Stimulated activated CD4-positive, alpha-beta T cell treated with anti-CD3 and anti-CD28 coated beads, Interleukin-12 subunit alpha, Interleukin-12 subunit beta, amount 100 ng/mL, for 48 hours (primary cell): ENCODE measurements at places on chromosomes 7 and 10.
A peak's percentile ranks its signal among the peaks of the same experiment; 100 is the strongest.

GRCh38 chr10:98272656-98273055 lies 4.7 kb upstream of the LOXL4 start:
- DNase-seq: no peak

- no peak for DNase-seq
These were observed 210.5 kb upstream of the SP4 start for GRCh38 chr7:21217365-21217764.

- no peak for DNase-seq
These were observed 214.1 kb upstream of the FAM3C start for GRCh38 chr7:121610243-121610642.

- DNase-seq: no peak
These were observed 3.9 kb upstream of the BLVRA start for GRCh38 chr7:43754596-43754995.

- no peak for DNase-seq
These were observed 599.6 kb downstream of the INHBA start for GRCh38 chr7:41103331-41103730.

- DNase-seq: no peak
These were observed 274.7 kb upstream of the MTPN start for GRCh38 chr7:136251826-136252225.

DNA sequence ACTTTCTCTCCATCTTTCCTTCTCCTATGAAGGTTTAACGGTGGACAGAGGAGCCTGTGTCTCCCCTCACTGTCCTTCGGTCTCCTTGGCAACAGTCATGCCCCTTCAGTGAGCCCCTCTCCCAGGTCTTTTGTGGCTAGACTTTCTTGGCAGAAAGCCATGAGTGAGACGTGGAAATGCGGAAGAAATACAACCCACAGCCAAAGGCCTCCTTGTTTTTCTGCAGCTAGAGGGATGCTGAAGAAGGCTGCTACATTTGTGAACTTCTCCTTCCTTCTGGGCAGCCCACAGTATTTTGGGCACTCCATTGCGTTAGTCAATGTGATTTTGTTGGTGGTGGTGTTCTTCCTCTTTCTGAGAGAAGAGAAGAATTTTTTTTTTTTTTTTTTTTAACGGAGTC lies 333.7 kb upstream of the PODXL start:
- DNase-seq: no peak

DNA sequence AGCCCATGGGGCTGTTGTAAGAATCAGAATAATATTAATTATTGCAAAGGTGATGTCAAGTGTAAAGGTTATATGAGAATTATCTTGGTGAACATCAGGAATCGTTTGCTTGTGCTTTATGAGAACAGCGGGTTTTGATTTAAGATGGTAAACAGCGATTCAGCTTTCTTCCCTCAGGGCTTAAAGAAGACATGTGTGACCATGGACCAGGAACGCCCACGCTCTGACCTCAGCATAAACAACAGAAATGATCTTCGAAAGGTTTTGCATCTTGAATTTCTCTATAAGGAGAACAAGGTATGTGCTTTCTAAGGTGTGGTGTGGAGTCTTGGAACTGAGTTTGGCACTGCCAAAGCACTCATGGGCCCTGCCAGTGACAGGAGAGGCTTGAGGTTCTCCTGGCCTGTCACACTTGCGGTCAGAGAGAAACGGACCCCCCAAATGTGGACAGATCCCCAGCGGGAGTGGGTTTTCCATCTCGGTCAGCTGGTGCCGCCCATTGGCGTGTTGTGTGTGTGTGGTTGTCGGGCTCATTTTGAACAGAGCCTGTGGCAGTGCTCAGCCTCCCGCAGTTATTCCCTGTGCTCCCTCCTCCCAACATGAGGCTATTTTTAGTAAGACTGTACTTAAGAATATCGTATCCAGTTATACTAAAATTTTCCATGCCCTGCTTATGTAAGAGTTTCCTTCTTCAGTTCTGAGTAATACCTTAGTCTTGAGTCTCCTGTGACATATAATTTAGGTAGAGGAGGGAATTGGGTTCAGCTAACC lies 7.2 kb downstream of the MINDY4 start:
- no peak for DNase-seq

- no peak for DNase-seq
These were observed 26.9 kb upstream of the SORBS1 start for GRCh38 chr10:95588025-95588424.

GRCh38 chr7:100080907-100081534 lies 502 bp downstream of the ZNF3 start:
- no peak for DNase-seq

DNA sequence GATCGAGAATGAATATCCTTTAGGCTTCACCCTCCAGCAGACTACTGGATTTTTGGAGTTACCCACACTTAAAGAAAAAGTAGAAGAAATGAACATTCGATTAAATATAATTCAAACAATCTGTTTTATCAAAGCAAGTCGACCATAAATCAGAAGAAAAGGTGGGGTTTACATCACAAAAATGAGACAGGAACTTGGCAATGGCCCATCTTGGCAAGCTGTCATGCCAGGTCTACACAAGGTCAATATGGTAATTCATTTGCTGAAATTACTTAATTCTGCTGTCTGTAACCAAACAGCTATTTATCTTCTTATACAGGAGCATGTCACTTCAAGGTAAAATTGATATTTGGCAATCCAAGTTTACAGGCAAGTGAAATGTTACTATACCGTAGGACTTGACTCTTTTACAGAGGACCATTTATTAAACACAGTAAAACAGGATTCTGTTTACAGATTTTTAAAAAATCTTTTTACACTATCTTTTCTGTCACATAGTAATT lies 640.6 kb upstream of the NRP1 start:
- no peak for DNase-seq

- DNase-seq: no peak
These were observed 135.1 kb upstream of the GAD2 start for GRCh38 chr10:26081459-26081858.

DNA sequence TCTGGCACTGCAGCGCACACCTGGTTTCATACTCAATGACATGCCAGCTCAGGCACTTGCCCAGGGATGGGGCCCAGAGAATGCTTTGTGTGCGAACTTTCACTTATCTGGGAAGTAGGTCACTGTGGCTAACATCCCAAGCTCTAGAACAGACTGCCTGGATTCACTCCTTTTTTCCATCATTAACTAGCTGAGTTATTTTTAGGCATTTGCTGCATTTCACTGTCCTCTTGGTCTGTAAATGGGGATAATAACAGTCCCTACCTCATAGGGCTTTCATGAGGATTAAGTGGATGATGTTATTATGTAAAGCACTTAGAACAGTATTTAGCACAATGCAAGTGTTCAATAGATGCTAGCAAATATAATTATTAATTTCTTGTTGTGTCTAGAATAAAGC lies 98.7 kb upstream of the DOCK1 start:
- no peak for DNase-seq

- DNase-seq: no peak
These were observed 55.7 kb upstream of the AMPH start for GRCh38 chr7:38686888-38687287.

- no peak for DNase-seq
These were observed 103.3 kb downstream of the TPST1 start for GRCh38 chr7:66308411-66308810.

DNA sequence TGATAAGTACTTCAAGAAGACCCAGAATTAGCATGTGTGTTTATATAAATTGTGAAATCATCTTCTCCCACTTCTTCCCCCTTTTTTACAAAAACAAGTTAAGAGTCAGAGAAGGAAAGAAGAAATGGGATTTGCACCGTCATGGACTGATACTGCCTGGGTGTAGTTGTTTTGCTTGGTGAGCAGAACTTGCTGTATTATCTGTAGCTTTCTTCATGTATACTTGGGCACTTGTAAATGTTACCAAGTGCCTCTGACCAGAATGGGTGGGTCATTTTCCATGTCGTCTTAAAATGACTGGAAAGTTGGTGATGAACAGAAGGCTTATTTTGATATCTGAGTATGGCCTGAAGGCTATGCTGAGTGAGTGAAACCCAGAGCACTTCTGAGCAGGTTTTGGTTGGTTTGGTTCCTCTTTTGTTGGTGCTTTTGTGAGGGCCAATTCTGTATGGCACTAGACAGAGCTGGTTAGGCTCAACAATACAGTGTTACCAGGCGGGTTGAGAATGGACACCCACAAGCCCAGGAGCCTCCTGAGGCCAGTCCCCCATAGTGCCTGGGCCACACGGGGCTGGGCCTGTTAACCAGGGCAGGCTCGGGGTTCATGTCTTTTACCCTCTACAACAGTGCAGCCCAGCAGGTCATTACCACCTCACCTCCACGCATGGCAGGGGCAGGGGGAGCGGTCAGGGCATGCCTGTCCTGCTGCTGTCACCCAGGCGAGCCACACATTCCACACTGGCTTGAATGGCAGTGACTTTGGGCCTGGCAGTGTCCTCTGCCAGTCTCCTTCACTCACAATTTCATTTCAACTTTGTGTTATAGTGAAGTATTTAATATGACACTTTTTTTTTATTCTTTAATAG lies 115.1 kb downstream of the CCNY start:
- DNase-seq: no peak

DNA sequence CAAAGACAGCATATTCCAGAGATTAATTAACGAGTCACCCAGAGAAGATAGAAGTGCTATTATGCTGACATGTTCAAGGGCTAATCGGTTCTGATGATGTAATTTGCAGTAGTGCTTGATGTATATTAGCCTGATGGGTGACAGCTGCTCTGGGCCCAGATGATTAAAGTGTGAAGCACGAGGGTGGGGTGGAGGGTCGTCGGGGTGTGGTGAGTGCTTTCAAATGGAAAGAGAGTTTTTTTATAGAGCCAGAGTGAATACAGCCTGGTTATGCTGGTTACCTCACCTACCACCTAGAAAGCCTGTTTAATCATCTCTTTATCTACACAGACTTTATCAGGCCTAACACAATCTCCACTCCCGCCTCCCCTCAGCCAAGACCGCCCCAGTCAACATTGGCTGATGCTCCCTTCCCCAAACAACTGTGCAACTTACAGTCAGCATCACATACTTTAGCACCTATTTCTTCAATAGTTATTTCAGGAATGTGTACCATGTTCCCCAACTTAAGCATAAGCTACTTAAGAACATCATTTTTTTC lies 11.5 kb upstream of the STN1 start:
- no peak for DNase-seq

GRCh38 chr10:30188101-30188500 lies 128.7 kb upstream of the JCAD start:
- DNase-seq: no peak

DNA sequence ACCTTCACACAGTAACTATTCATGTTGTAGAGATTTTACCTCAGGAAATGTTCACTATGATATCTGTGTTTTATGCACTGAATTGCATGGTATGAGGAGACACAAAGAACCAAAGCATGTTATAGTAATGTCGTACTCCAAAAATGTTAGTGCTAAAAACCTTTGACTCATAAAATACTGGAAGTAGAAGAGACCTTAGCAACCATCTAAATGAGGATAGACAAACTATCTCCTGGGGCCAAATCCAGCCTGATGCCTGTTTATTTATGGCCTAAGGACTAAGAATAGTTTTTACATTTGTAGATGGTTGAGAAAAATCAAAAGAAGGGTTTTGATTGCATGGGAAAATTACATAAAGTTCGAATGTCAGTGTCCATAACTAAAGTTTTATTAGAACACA lies 535.1 kb downstream of the INHBA start:
- DNase-seq: no peak

DNA sequence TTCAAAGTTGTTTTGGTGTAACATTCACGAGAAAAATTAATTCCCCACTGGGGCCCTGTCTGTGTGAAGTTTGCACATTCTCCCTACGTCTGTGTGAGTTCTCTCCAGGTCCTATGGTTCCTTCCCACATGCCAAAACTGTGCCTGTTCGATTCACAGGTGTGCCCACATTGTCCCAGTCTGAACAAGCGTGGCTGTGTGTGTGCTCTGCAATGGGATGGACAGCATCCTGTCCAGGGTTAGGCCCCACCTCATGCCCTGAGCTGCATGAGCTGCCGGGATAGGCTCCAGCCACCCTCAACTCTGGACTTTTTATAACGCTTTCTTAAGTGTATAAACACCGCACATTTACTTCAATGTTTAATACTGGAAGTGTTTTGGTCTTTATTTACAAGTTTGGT lies 55.4 kb downstream of the ARHGAP21 start:
- DNase-seq: no peak

DNA sequence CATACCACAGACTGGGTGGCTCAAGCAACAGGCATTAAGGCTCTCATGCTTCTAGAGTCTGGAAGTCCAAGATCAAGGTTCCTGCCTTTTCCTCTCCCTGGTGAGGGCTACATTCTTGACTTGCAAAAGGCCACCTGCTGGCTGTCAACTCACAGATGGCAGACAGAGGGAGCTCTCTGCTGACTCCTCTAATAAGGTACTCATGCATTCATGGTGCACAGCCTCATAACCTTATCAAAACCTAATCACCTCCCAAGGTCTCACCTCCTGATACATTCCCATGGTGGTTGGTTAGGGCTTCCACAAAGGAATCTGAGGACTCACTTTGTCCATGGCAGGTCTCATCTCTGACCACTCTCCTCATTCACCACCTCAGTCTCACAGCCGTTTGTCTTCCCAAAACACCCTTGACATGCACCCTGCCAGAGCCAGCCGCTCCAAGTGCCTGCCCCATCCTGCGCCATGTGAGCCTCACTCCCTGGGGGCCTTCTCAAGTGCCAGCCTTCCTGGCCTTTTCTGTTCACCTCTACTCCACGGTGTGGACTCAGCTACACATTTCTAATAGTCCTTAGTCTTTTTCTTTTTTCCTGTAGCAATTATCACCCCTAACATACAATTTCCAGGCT lies 400.3 kb upstream of the ADARB2 start:
- DNase-seq: no peak

GRCh38 chr10:104456802-104457542 lies 103.3 kb downstream of the CFAP58 start:
- no peak for DNase-seq

- DNase-seq: peak; percentile 73
These were observed 47.1 kb upstream of the UCN3 start for GRCh38 chr10:5317547-5318107.

DNA sequence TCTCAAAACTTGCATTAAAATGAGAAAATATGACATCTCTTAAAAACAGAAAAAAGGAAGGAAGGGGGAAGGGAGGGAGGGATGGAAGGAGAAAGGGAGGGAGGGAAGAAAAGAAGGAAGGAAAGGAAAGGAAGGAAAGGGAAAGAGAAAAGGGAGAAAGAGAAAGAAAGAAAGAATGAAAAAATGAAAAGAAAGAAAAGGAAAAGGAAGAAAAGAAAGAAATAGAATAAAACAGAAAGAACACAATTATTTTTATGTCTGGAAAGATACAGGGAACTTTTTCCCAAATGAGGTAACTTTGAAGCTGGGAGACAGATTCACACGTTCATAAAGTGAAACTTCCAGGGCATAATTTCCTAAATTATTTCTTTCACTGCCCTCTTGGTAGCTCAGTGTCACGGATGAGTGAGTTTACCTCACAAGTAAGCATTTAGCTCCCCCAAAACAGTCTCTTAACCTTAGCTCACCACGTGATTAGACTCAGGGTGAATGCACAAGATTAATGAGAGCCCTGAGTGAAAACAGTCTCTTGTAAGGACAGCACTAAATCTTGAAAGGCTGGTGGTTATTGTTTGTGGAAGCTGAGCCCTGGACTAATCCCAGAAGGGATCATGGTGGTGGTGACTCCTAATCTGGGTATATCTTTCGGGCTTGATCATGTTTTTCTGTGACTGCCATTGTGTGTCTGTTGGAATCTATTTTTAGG lies 74.1 kb upstream of the HDAC9 start:
- no peak for DNase-seq

GRCh38 chr10:131925011-131925649 lies 24.3 kb downstream of the PPP2R2D start:
- no peak for DNase-seq

- no peak for DNase-seq
These were observed 150.8 kb upstream of the FAM3C start for GRCh38 chr7:121546632-121547543.
